Suprapubic skin (tissue), 4 donors: ENCODE measurements at places on chromosomes 7 and 10. TPM values are rescaled to one million over a fixed set of nuclear protein-coding genes. Genes with fewer than 3 reads are reported as not detected.

CYP2C19 gene
- 0.30 TPM for total RNA-seq

SMKR1 gene
- not detected for total RNA-seq

SLC13A1 gene
- not detected for total RNA-seq

ECHDC3 gene
- 83.5 TPM for total RNA-seq

ARL5B gene
- 16.5 TPM for total RNA-seq

FEZF1 gene
- not detected for total RNA-seq
